ENCODE measurements at places on chromosomes 12 and 14.

DNA sequence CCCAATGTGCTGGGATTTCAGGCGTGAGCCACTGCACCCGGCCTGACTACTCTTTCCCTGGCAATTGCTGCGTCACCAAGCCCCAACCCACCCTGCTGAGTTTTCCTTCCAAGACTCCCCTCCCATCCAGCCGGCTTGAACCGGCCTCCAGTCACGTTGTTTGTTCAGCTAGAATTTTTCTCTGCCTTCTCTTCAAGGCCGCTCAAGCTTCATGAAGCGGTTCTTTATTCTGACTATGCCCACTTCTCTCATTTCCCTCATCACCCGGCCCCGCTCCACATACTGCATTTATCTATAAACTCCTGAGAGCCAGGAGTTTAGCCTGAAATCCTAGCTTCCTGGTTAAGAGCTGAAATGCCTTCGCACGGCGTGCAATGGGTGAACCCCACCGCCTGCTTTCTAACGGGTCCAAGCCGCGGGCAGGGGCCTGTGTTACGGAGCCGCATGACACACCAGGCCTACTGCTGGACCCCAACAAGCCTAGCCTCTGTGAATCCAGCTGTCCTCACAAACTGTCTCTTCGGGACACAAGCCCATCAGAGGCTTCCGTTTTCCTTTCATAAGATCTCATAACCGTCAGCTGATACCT is 999 bp upstream of the DCAF4 start:
- DNase-seq: no peak

GRCh38 chr12:28527631-28528249 is 337.5 kb downstream of the CCDC91 start:
- DNase-seq: no peak

DNA sequence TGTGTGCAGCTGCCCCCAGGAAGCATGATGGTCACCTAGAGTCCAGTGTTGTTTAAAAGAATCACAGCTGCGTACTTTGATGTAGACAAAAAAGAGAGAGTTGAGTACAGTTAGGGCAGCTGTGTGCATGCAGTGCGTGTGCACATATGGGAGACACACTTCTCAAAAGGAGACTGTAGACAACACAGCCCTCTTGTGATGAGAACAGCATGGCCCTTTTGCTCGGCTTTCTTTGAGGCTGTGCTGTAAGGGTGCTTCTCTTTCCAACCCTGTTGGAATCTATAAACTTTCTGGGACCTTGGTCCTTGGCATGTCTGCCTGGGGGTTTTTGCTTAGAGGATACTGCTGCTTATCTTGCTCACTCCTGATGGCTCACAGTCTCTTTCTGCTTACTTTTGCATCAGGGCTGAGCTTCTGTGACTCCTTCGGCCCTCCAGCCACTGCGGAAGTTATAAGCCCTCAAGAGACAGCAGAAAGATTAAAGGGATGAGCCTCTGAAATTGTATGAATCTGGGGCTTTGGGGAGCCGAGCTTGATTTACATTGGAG is 102.9 kb downstream of the DYRK2 start:
- no peak for DNase-seq

GRCh38 chr12:129675947-129676346 is 227.9 kb downstream of the TMEM132D start:
- DNase-seq: no peak

DNA sequence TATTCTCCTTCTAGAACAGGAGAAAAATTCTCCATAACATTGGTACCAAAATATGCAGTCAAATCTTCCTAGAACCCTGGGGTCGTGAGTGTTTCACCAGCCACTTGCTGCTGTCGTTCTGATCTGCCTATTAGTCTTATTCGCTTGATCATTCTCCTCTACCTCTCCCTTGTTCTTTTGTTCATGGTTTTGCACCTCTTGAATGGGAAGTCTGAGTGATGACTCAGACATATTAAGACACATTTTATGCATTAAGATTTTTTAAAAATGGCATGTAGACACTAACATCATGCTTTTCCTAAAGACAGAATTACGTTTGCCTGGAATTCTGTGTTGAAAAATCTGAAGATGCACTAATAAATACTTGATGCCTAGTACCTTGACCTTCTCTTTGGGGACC is 159.2 kb upstream of the LRIG3 start:
- no peak for DNase-seq

DNA sequence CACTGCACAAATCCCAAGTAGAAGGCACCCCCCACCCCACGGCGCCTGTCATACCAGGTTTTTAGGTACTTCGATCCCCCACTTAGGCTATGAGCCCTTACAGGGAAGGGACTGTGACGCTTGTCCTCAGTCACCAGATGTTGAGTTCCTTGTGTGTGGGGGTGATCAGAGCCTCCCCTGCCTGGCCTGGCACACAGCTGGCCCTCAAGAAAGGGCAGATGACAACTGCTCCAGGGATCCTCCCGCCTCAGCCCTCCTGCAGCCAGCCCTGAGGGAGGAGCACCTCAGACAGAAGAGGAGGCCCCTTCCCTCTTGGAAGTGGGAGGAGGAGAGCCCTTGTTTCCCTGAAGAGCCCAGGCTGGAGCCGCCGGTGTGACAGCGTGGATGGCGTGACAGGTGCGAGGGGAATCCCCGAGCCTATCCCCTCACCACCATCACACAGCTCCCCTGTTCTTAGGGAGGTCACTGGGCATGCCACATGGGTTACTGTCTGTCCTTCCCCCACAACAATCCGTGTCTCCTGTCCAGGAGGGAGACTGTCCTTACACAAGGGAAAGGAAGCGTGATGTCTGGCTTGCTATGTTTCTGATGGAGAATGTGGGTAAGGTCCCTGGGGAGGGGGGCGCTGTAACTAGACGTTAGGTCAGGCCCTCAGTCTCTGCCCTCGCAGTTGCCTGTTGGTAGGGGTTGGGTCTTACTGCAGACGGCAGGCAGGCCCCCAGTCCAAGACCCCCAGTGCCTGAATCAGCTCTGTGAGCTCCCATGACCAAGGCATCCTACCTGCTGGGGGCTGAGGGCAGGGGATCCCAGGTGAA is 31.4 kb downstream of the P2RX4 start:
- DNase-seq: no peak

DNA sequence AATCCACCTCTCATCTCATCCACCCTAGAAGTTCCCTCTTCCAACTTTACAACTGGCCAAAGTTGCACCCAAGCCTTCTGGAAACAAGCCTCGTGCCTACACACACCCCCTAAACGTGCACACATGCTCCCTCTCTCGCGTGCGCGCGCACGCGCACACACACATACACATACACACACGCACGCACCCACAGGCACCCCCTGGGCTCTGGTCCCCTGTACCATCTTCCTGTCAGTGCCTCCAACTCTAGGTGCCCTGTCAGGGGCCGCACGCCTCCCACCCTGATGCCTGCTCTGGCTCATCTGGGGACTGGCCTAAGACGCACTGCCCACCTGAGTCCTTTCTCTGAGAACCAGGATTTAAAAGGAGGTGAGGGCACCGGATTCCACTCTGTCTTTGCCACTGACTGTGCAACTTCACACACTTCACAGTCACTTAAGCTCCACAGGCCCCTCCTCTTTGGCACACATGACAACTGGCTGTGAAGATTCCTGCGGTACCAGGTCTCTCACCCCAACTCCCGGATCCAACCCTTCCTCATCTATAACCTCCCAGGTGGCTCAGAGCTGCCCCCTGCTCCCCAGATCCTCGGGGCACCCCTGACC is 45.5 kb downstream of the TESC start:
- no peak for DNase-seq

DNA sequence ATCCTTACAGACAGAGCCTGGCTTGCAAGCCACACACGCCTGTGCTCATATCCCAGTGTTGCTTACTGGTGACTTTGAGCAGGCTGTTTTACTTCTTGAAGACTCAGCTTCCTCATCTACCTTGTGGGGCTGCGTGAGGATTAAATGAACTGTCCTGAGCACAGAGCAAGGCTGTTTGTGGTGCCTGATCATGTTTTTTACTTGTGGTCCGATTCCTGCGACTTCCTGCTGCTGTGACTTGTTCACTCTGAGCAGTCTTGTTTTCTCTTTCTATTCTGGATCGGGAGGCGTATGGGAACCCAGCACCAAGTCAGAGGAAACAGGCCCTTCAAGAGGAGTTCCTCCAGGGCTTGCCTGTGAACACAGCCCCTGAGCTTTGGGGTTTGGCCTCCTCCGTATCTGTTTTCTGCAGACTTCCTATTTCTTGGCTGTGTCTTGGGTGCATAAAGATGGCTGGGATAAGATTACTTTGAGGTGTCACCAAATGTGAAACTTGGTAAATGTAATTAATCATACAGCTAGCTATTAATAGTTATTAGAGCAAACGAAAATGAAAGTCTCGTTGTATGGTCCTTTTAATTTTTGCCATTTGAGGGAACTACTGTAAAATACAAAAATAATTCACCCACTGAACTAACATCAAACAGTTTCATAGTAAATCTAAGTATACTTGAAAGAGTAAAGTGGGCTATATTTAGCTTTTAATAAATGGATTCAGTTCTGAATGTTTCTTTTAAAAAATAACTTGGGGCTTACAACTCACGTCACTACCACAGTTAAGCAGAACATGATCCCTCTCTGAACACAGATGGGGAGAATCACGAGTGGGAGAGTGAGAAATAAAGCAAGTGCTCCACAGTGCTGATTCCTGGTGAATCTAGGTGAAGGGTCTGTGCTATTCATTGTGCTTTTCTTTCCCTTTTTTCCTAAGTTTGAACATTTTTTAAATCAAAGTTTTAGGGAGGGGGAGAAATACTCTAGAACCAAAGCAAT is 251.5 kb downstream of the FOXN3 start:
- DNase-seq: no peak

DNA sequence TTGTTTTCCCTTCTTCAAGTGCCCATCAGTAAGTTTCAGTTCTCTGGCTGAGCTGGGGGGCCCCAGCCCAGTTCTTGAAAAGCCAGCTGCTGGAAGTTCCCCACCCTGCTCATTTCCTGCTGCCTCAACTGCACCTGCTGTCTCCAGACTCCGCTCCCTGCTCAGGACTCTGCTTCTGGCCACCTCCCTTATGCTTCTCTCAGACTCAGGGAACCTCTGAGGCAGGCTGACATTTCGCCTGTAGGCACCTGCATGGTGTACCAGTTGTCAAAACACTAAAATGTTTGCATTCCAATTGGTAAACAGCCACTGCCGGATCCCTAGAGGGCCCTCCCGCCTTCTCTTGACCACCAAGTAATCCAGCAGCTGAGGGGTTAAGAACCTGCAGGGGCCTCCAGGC is 136.5 kb upstream of the VRK1 start:
- no peak for DNase-seq

DNA sequence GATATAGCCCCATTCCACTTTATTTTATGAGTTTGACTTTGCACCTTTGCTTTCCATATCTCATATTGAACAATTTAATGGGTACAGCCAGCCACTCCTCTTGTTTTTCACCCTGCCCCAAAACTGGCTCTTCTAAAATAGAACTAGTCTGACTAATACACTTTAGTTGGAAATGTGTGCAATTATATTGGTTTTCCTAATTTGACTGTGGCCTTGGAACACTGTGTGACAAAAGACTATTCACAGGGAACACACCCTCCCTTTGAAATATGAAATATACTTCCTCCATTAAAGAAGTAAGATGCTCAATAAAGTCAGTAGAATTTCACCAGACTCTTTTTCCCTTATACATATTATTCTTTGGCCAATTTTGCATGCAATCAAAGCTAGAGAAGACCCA is 218.6 kb upstream of the DCN start:
- no peak for DNase-seq

GRCh38 chr12:115988625-115989563 is 288.6 kb downstream of the MED13L start:
- DNase-seq: no peak

Measured in stimulated activated CD4-positive, alpha-beta T cell treated with anti-CD3 and anti-CD28 coated beads, Interleukin-1b, Interleukin-23, amount 100 ng/mL, for 1 hour (primary cell).